ENCODE measurements at places on chromosomes 2 and 18.

DNA sequence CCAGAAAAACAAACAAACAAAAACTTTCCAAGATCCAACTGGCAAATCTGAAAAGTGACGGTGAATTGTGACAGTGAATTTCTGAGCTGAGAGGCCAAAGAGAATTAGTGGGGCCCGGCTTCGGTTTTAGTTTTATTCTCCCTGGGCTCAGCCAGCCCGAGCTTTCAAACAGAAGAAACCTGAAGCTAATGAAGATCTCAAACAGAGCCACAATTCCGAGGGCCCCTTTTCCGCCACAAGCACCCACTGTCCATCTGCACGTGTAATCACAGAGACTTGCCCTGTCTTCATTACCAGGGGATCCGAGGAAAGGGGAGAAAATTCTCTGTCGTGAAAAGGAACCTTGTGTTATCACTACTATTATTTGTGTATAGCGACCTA, 4.2 kb upstream of the ONECUT2 start:
- no peak for DNase-seq

GRCh38 chr2:71932037-71932779, 215.5 kb downstream of the CYP26B1 start:
- no peak for DNase-seq

- DNase-seq, result no peak
Observed at GRCh38 chr2:212194396-212194795, 344.2 kb downstream of the ERBB4 start.

DNA sequence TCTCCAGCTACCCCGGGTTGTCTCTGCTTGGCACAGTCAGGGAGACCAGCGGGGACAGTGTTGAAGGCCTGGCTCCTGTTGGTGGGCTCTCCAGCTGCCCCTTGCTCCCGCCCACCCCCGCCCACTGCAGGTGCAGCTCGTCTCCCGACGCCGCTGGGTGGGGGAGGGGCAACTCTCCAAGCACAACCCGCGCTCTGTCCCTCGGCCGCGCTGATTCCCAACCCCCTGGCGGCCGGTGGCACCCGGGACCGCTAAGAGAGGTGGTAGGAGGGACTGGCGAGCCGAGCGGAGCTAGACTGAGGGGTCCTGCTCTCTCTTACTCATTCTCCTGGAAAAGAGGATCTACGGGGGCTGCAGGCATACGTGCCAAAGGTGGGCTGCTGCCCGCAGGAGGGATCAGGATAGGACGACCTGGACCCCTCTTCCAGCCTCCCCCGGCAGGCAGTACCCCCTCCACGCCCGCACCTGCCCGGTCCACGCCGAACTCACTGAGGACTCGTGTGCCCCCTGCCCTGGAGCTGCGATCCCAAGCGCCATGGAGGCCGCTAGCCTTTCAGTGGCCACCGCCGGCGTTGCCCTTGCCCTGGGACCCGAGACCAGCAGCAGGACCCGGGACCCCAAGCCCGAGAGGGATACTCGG, 44.5 kb downstream of the DDX18 start:
- no peak for DNase-seq

DNA sequence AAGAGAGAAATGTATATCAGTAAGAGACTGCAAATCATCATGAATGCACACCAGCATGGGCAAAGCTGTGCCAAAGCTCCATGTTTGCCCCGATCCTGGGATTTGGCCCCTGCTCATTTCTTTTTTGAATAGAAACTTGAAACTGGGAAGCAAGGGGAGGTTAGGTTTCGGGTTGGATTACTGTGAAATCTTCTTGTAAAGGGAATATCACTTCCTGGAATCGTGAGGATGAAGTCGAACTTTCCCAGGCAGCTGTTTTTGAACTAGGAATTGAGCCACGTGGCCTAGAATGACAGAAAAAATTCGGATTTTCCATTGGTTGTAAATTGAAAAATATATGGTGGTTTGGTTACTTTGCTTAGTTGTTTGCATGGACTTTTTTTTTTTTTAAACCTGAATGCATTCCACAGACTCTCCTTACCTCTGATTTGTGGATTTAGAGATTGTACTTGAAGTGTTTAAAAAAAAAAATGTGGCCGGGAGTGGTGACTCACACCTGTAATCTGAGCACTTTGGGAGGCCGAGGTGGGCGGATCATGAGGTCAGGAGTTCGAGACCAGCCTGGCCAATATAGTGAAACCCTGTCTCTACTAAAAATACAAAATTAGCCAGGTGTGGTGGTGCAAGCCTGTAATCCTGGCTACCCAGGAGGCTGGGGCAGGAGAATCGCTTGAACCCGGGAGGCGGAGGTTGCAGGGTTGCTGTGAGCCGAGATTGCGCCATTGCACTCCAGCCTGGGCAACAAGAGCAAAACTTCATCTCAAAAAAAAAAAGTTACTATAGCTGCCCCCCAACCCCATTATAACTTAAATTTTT, 32.1 kb downstream of the GRHL1 start:
- no peak for DNase-seq

- DNase-seq, result peak; percentile 85
Observed at GRCh38 chr18:46759890-46760289, 3.0 kb upstream of the ST8SIA5 start.

- DNase-seq, result no peak
Observed at GRCh38 chr2:227366769-227367426, 12.2 kb downstream of the TM4SF20 start.

DNA sequence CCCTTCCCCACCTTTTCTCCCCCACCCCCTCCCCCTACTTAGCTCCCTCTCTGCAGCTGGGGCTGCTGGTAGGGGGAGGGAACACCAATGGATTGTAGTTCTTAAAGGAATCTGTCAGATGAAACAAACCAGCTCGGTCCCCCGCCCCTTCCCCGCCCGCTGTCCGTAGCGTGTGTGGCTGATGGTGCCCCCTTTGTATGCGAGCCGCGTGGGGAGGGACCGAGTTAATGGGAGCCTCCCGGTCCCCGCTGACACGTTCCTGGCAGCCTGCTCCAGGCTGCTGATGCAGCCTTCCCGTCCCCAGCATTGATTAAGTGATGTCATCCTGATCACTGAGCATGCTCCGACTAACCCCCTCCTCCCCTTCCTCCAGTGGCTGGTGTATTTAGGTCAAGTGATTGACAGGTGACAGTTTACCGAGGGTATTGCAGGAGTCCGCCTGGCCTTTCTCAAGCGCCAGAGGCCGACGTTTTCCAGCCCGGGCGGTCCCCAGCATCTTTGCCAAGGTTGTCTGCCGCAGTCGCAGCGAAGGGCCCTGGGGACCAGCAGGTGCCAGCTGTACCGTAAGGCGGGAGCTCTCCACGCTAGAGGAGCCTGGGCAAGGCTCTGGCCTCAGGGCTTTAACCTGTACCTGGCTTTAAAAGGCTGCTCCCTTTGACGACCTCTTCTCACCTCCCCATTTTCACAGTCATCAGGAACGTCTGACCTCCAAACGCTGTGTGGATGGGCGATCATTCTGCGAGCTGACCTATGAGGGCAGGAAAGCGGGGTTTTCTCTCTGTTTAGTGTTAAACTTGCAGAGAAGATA, 1.8 kb downstream of the KIF5C start:
- DNase-seq, result peak; percentile 90

- DNase-seq, result no peak
Observed at GRCh38 chr18:76895498-76895897, 73.1 kb downstream of the ZNF236 start.

DNA sequence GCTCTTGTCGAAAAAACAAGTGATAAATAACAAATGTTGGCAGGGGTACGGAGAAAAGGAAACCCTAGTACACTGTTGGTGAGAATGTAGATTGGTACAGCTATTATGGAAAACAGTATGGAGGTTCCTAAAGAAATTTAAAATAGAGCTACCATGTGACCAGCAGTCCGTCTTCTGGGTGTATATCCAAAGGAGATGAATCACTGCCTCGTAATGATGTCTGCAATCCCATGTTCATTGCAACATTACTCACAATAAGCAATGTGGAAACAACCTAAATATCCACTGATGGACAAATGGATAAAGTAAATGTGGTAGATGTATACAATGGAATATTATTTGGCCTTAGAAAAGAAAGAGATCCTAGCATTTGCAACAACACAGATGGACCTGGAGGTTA, 50.6 kb downstream of the SLC16A14 start:
- no peak for DNase-seq

DNA sequence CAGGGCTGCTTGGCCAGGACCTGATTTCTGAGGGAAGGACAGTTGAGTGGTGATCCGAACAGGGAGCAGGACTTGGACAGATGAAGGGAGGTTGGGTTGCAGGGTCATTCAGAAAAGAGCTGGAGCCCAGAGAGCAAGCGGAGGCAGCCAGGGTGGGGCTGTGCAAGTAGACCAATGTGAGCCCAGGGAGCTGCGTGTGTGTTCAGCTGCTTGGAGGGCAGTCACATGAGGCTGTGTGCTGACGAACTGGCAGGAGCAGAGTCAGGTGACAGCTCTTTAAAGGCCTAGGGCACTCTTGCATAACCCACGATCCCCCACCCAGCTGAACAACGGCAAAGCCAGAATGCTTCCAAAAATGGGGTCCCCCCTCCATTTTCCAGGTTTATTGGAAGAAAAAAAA, 4.6 kb upstream of the MLPH start:
- DNase-seq, result peak; percentile 52

- DNase-seq, result no peak
Observed at GRCh38 chr2:233764264-233764663, 4.2 kb downstream of the UGT1A1 start.

GRCh38 chr2:138536302-138536701, 34.7 kb downstream of the SPOPL start:
- peak; percentile 27 for DNase-seq

- no peak for DNase-seq
Observed at GRCh38 chr2:152005607-152006006, 93.2 kb downstream of the CACNB4 start.

- DNase-seq, result no peak
Observed at GRCh38 chr2:200728630-200729029, 83.1 kb upstream of the BZW1 start.

DNA sequence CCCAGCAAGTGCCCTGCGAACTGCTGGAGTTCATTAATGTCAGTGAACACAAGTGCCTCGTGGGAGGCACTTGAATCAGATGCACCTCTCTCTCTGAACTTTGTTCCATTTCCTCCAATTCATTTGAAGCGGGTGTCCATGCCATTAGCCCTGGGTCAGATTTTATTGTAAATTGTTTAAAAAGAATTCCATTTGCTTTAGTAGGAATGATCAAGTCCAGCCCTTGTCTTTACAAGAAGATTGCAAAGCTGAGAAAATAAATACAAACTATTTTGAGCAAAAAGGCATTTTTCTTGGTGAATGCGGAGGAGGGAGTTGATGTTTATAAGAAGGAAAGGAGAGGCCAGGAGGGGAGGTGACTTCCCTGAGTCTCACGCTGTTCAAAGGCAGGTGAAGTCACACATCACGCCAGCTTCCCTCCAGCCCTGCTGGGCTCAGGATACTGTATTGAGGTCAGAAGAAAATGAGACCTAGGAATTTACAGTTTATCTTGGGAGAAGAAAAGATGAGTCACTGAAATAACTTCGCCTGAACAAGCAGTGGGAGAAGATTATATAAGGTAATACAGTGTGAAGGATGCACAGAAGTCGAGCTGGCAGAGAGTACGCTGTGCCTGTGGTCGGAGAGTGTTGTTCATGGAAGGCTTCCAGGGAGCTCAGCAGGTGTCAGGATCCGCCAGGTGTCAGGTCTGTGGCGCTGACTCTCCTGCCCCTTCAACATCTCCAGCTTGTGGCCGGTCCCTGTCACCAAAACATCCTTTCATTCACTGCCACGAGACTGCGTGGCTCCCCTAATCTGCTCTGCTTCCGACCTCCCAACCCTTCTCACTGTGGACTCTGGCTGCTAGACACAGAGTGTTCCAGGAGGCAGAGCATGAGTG, 36.5 kb downstream of the EFR3B start:
- DNase-seq, result peak; percentile 84

DNA sequence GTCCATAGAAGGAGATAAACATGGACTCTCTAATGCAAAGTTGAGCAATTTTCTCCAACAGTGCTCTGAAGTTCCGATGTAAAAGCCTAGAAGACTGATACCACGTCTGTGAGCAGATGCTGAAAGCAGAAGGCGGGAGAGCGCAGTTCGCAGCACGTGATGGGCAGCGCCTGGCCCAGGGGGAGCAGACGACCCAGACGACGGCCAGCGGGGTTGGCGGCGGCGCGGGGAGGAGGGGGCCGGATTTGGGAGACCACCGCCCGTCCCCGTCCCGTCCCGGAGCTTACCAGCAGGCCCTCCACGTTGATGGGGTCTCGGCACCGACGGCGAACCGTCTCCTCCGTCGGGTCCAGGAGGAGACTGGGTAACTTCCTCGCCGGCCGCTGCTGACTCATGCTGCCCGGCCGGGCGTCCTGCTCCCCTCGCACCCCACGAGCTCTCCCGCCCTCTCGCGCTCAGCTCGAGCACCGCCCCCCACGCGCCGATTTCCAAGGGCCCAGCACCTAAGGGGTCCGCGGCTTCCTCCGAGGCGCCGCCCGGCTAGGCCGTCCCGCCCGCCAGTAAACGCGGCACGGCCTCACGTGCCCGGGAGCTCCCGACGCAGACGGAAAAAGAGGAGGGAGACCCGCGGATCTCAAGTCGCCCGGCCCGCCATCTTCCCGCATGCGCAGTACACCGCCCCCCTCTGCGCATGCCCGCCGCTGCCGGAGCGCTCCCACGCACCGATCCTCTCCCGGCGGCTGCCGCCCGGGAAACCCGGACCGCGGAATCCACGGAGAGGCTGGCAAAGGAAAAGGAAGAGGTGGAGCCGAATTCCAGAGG, at the start of gene E2F6:
Gene E2F6 (minus strand): TSS at position 677 of the 822 bp plus-strand sequence. CDS start 282 bp downstream, at position 395.
- peak; percentile 86 for DNase-seq

DNA sequence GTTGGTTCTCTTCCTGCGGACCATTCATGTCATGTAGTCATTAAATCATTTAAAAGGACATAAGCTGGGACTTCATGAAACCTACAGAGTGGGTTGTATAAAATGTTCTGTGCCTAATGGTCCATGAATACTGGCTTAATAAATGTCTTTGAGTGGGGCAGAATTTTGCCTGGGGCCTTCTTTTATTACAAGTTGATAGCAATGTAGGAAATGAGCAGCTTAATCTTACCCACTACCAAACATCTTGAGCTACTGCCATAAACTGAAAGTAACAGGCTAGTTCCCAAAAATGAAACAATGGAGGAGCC, 130.9 kb downstream of the TMEM17 start:
- no peak for DNase-seq

DNA sequence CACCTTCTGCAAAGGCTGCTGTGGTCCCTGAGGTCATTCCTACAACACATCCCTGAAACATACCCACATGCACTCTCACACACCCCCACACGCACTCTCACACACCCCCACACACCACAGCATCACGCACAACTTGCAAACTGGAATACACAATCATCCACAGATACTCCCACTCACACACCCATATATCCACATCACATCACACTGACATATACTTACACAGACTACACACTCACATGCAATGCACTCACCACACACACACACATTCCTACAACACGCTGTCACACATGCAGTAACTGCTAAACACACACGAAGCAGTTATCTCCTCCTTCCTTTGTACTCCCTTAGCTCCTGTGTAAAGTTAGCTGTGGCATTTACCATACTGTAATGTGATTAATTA, 57.1 kb upstream of the PKDCC start:
- DNase-seq, result no peak

All from COR-L47 (cell line).